Stimulated activated CD4-positive, alpha-beta T cell treated with anti-CD3 and anti-CD28 coated beads, Interleukin-4, amount 100 ng/mL, for 48 hours (primary cell): ENCODE measurements at places on chromosomes 7 and 10.

DNA sequence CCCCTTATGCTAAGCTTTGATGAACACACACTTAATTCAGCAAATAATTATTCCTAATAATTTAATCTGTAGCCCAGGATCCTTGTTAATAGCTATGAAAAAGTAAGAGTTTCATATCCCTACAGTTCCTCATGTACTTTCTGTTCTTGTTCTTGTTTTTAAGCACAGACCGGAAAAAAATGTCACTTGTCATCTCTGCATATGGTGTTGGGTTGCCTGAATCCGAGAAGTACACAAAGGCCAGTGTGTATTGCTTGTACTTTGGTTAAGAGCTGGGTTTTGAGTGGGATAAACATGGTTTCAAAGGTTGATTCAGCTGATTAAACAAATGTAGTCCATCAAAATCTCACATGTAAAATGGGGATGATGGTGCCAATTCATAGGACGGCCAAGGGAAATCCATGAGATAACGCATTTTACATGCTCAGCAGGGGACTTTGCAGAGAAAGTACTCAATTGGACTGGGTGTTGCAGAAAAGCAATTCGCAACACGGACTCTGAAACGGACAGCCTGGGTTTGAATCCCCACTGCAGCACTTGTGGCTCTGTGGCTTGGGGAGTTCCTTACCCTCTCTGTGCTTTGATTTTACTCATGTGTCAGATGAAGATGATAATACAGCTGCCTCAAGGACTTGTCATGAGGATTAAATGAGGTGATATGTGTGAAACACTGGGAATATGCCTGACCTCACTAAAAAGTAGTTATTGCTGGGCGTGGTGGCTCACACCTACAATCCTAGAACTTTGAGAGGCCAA, 71.7 kb downstream of the MAP3K8 start:
- DNase-seq, result no peak

GRCh38 chr10:118966076-118966849, 63.3 kb upstream of the NANOS1 start:
- no peak for DNase-seq

- no peak for DNase-seq
Observed at GRCh38 chr7:21690705-21691104, 147.9 kb downstream of the DNAH11 start.

GRCh38 chr7:136859803-136860202, 8.6 kb upstream of the CHRM2 start:
- DNase-seq, result no peak

DNA sequence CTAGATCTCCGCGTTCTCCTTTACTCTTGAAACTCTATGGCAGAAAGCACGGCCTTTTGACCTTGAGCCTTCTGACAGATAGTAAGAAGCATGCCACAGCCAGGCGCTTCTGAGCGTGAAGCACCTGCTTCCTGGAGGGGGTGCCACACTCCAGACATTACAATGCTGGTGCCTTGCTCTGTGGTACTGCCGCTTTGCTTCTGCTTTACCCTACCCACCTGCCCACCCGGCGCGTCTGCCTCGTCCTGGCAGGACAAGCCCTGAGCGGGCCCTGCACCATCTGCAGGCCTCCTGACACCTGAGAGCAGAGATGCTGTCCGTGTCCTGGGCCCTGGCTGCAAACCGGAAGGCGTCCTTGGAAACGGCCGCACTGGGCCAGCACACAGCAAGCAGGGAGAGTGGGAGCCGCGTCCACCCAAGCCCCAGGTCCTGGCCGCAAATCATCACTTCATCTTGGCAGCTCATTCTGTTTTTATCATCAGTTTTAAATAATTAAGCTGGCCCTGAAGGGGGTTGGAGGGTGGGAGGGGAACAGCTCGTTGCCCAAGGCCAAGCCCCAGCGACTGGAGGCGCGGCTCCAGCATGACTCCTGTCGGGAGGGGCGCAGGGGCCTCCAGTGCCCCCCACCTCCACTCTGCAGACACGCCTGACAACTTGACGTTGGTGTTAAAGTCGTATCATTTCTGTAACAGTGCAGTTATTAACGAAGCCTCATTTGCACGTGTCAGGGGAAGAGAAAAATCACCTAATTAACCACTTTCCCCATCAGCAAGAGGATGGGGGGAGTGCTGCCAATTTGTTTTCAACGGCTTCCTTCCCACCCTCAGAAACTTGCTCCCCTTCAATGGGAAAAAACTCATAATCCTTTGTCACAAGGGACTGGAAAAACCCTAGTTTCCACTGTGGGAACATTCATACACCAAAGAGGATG, 132.2 kb downstream of the MAD1L1 start:
- no peak for DNase-seq

DNA sequence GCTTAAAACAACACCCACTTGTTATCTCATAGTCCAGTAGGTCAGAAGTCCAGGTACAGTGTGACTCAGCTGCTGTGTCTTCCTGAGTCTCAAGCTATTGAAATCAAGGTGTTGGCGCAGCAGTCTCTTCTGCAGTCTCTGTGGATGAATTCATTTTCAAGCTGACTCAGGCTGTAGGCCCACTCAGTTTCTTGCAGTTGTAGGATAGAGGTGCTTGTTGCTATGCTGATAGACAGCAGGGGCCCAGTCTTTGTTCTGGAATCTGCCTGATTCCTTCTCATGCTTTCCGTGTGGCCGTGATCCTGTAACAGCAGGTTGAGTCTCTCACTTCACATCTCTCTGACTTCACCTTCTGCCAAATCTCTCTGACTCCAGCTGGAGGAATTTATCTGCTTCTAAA, 400.4 kb upstream of the POM121L12 start:
- no peak for DNase-seq
